Stimulated activated CD8-positive, alpha-beta memory T cell treated with anti-CD3 and anti-CD28 coated beads, Interleukin-4, amount 100 ng/mL, for 4 hours (primary cell): ENCODE measurements at places on chromosomes 2 and 18.

DNA sequence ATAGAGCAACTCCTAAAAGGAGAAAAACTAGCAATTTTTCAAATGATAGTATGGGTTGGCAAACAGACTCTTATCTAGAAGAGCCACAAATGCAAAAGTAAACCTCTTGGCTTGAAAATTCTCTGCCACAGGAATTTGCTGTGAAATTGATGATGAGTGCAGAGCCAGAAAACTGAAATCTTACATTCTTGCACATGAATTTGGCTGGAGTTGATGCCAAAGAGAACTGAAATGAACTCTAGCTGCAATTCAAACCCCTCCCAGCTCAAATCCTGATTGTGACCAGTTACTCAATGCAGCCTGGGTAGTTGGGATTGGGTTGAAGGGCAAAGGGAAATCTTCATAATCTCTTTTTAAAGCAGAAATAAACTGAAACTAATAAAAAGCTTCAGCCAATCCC lies 266.6 kb downstream of the PDE11A start:
- DNase-seq = no peak

GRCh38 chr2:25065768-25066167 lies 23.9 kb downstream of the EFR3B start:
- DNase-seq = no peak

- no peak for DNase-seq
Measured at GRCh38 chr18:35114305-35114704, 73.1 kb downstream of the MAPRE2 start.

GRCh38 chr2:190984595-190984994 lies 29.4 kb downstream of the STAT1 start:
- no peak for DNase-seq

GRCh38 chr2:238875101-238875470 lies 27.2 kb downstream of the TWIST2 start:
- DNase-seq = no peak

- no peak for DNase-seq
Measured at GRCh38 chr2:118464546-118465265, 376.4 kb downstream of the INSIG2 start.
